KG1 (cell line): ENCODE measurements at places on chromosomes 2 and 18.
A peak's percentile ranks its signal among the peaks of the same experiment; 100 is the strongest.

- no peak for DNase-seq
Measured at GRCh38 chr2:204497855-204498254, 47.4 kb upstream of the PARD3B start.

DNA sequence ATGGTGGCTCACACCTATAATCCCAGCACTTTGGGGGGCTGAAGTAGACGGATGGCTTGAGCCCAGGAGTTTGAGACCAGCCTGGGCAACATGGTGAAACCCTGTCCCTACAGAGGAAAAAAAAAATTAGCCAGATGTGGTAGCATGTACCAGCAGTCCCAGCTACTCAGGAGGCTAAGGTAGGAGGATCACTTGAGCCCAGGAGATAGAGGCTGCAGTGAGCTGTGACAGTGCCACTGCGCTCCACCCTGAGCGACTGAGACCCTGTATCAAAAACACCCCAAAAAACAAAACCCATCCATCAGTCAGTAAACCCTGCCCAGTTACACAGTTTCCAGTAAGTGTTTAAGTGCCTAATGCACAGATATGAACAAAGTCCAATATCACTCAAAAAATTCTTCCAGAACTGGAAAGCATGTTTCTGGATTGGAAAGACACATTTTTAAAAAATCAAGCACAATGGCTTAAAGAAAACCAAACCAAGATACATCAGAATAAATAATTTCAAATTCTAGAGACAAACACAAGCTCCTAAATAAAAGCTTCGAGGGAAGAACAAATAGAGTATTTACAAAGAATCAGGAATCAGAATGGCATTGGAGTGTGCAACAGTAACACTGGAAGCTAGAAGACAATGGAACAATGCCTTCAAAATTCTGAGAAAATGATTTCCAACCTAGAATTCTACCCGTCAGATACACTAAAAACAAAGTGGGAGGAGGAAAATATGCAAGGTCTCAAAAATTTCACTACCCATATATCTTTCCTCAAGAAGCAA, 72.4 kb downstream of the TLK1 start:
- DNase-seq = no peak

DNA sequence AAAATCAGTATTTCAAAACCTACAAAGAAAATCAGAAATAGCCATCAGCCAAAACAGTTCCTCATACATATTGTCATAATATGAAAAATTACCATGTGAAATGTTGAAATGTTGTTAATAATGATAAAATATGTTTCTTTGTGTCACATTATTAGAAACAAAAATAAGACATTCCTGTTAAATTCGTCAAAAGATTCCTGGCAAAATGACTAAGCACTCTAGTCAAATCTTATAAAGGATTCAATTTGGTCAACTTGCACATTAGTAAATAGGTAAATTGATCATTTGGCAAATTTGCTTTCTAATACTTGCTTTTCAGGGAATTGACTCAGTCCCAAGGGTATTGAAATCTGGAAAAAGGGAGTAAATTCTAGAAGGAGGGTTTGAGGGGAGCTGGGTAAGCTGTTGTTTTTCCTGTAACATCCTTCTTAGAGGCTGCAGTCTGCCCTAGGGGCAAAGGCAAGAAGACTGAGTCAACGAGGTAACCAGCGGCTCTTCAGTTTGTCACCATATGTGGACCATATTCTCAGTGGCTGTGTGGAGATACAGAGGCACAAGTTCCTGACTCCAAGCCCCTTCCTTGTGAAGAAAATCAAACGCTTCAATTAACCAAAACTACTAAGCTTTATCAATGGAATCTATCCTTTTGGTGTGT, 482.3 kb downstream of the TNS1 start:
- no peak for DNase-seq

DNA sequence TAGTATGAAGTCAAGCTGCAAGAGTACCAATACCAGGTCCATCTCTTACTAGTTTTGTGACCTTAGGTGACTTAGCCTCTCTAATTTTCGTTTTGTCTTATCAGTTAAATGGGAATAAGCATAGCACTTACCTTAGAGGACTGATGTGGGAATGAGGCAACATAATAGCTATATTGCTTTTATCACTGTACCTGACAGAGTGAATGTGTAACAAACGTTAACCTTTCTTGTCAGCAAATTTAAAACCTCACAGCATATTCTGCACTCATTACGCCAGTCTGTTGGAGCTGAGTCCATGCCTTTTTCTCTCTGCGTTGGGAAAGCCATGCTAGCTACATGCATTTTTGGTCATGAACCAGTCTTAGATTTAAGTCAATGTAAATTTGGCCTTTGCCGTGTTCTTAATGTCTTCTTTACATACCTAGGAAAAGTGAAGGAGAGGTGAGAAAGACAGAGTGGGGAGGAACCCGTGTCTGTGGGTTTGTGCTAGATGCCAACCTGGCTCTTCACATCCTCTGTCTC, at the start of gene IL36B:
Gene IL36B, minus strand, starts transcription at position 472 of the 522 bp plus-strand sequence.
- DNase-seq = no peak

GRCh38 chr2:11498543-11499034, 32.6 kb upstream of the E2F6 start:
- DNase-seq = no peak

DNA sequence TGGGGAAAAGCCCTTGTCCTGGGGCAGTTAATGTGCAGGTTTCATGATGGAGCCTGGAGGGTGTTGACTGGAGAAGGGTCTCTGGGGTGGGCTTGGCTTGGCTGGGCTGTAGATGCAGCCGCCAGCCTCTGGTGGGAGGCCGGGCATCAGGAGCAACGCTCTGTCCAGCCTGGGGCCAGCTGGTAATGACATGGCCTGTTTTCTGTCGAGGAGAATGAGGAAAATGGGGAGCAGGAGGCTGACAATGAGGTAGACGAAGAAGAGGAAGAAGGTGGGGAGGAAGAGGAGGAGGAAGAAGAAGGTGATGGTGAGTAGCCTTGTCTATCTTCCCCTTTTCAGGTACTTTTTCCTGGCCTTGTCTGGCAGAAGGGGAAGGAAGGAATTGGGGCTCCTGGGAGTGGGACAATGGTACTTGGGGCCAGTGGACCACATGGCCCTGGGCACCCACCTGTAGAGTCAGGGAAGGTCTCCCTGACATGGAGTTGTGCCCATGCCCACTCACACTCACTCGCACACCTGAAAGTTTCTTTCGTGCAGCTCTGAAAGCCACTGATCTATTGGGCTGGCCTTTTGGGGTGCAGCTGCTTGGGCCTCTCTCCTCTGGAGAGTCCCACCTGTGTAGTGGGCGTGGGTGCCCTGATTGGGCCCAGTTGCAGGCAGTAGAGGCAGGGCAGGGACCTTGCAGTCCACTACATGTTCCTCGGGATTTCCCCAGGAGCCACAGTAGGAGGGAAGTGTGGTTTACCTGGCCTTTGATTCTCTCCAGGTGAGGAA, 3.5 kb downstream of the PTMA start:
- no peak for DNase-seq

DNA sequence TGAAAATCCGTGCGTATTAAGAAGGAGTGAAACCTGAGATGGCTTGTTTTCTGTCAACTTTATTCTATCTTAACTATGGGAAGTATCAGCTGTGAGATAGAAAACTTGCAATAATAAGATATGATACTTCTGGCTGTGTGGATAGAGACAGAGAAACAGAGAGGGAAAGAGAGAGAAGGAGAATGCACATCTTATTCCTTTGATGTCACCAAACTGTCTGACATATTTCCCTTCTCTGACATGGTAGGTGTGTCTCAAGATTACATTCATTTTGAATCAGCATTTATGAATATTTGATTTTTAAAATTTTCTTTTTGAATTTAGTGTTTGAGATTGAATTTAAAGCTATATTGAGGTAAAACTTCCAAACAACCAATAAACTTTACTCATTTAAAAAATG, 69.4 kb downstream of the CDC42EP3 start:
- DNase-seq = no peak

DNA sequence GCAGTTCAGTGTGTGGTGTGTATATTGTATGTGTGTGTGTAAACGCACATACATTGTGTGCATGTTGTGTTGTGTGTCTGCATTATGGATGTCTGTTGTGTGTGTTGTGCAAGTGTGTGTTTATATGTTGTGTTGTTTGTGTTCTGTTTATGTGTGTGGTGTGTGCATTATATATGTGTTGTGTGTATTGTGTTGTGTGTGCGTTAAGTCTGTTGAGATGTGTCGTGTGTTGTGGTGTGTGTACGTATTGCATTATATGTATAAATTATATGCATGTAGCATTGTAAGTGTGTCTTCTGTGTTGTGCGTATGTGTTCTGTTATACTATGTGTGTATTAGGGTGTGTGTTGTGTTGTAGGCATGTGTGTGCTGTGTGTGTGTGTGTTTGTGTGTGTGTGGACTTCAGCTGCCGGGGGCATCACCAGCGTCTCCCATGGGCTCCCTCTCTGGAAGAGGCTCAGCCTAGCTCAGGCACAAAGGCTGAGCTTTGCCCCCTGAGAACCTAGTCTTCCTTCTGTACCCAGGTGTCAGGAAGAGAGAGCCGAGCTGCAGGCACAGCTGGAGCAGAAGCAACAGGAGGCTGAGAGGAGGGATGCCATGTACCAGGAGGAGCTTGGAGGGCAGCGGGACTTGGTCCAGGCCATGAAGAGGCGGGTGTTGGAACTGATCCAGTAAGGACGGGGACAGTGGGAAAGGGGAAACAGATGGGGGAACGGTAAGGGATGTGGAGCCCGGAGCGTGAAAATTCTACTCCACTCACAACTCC, 13.7 kb downstream of the RUFY4 start:
- DNase-seq = no peak

DNA sequence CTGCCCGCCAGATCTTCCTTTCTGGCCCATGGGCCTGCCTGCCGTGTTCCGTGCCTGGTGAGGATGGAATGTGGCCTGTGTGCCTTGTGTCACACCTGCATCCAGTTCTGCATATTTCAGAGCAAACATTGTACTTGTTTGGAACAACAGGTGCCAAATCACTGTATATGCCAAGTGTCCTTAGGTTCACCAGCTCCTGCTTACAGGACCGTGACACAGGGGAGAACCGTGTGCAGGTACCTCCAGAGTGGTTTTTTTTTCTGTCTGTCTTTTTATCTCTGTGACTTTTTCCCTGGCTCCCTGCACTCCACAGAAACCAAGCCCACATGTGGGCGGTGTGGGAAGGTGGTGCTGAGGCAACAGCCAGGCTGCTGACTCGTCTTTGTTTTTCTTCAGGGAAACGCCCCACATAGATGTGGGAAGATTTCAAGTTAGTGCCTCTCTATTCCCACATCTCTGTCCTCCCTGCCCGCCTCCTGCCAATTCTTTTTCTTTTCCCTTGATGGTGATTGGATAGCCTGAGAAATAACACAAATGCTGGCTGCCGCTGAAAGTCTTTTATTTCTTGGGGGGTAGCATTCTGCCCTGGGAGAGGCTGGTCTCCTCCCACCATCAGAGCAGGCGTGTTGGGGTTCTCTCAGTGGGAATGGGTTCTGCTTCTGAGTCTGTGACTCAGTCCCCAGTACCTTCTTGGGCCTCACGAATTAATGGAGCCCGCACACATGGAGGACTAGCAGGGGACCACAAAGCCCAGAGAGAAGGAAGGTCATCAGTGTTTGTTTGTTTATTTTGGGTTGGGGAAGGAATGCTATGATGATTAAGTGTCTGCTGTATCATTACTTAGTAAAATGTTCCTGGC, 21.4 kb downstream of the GRHL1 start:
- DNase-seq = no peak

- peak; percentile 2 for DNase-seq
Measured at GRCh38 chr18:66495844-66496243, 108.0 kb downstream of the CDH19 start.

DNA sequence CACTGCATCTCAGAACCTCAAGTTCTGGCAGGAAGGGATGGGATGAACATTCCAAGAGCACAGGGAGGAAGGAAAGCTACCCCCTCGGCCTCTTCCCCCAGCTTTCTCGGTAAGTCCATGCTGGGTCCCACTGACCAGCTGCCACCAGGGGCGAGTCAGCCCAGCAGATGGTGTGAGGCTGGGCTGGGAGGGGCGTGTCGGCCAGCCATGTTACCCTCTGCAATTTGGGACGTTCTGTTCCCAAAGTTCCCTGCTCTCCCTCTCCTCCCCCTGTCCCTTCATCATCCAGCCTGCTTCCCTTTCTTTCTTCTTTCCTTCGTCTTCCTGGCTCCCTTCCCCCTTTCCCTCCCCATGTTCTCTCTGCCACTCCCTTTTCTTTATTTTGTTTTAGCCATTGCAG, 74.3 kb upstream of the TNP1 start:
- DNase-seq = no peak

- DNase-seq = no peak
Measured at GRCh38 chr2:9764153-9764778, 79.0 kb upstream of the TAF1B start.

- no peak for DNase-seq
Measured at GRCh38 chr2:69955029-69955428, 6.4 kb downstream of the ASPRV1 start.

DNA sequence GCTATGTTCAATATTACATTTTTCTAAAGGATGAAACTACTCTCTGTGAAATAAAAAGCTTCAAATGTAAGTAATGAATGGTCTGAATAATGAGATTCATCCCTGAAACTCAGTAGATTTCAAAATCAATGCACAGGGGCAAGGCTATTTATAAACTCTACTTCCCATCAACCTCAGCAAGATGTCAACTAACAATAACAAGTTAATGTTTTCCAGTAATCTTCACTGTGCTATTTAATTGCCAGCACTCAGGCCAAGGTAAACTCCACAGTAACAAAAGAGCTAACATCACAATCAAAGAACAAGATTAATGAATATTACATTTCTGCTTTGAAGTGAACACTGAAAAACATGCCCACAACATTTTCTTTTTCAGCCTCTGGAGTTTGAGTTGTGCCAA, 144.3 kb upstream of the ZFP36L2 start:
- DNase-seq = no peak

DNA sequence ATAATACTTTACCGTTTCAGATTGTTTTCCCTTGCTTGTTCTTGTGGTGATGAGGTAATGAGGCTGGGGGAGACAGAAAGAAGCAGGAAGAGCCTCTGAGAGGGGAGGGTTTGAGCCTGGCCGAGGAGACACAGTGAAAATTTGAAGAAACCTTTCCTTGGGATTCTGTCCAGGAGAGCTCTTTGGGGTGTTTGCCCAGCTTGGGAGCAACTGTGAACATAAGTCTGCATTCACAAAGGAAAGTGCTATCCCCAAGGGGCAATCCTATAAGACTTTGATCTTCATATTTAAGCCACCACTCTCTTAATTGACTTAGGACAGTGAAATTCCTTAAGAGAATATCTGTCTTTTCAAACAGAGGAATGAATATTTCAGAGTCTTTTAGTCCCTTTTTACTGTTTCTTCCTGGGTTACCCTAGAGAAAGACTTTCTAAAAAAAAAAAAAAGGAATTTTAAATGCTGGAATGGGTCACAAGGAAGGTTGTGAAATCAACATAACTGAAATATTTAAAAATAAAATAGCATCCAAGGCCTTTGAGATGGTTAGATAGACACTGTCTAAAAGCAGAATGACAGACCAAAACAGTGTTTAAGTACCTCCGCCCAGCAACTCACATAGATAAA, 52.5 kb upstream of the STAM2 start:
- DNase-seq = no peak

- peak; percentile 50 for DNase-seq
Measured at GRCh38 chr18:2979871-2980790, 32.8 kb downstream of the LPIN2 start.

GRCh38 chr18:23231340-23232021, 96.2 kb downstream of the CABLES1 start:
- no peak for DNase-seq

GRCh38 chr2:40315683-40316082, 136.2 kb downstream of the SLC8A1 start:
- no peak for DNase-seq

GRCh38 chr2:135504811-135505210, 26.2 kb downstream of the ZRANB3 start:
- no peak for DNase-seq

- no peak for DNase-seq
Measured at GRCh38 chr2:142724713-142725349, 152.6 kb upstream of the KYNU start.
